ENCODE measurements at places on chromosomes 5 and 9. TPM values are rescaled to one million over a fixed set of nuclear protein-coding genes. Genes with fewer than 3 reads are reported as not detected.

GRCh38 chr9:90127923-90128322 lies 514.7 kb downstream of the DIRAS2 start:
- DNase-seq, result no peak

The NEURL1B gene
- 2.1 TPM for polyA plus RNA-seq

DNA sequence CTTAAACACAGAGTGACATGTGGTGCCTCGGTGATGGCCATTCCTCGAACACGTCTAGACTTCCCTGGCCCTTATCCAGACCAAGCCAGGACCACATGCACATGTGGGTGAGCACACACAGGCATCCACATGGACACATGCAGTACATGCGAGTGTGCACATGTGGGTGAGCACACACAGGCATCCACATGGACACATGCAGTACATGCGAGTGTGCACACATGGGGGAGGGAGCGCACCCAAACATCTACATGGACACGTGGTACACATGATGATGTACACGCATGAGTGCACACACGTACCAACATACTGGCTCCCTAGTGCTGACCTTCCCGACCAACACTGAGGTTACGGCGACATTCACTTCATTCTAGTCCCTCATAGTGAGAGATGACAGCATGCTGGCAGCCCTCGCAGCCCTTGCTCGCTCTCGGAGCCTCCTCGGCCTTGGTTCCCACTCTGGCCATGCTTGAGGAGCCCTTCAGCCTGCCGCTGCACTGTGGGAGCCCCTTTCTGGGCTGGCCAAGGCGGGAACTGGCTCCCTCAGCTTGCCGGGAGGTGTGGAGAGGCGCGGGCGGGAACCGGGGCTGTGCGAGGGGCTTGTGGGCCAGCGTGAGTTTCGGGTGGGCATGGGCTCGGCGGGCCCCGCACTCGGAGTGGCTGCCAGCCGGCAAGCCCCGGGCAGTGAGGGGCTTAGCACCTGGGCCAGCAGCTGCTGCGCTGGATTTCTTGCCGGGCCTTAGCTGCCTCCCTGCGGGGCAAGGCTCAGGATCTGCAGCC lies 186.8 kb downstream of the HSPA4 start:
- DNase-seq, result no peak

- DNase-seq, result no peak
Measured at GRCh38 chr5:159764283-159765134, 151.8 kb upstream of the ADRA1B start.

- DNase-seq, result no peak
Measured at GRCh38 chr9:115005322-115005721, 74.9 kb upstream of the TNFSF8 start.

GRCh38 chr9:79575547-79575946 lies 3.8 kb downstream of the TLE4 start:
- DNase-seq, result peak; percentile 31

The HRCT1 gene
- polyA plus RNA-seq, result not detected

Data from GM23338 (cell line).